ENCODE measurements at places on chromosomes 5 and 9. TPM values are rescaled to one million over a fixed set of nuclear protein-coding genes. Genes with fewer than 3 reads are reported as not detected.

CPEB4 gene
- 13.6 TPM for total RNA-seq

PRR16 gene
- 16.5 TPM for total RNA-seq

STOM gene
- total RNA-seq = 45.8 TPM

SURF1 gene
- 29.3 TPM for total RNA-seq

PCDHGA4 gene
- total RNA-seq = 0.17 TPM

OGN gene
- not detected for total RNA-seq

ANKDD1B gene
- not detected for total RNA-seq

FOXD4L5 gene
- 0.07 TPM for total RNA-seq

ACSL6 gene
- not detected for total RNA-seq

CCL21 gene
- not detected for total RNA-seq

FRMPD1 gene
- total RNA-seq = not detected

PRRC1 gene
- total RNA-seq = 84.7 TPM

- DNase-seq = no peak
Observed at GRCh38 chr5:3353561-3353960, 242.1 kb upstream of the IRX1 start.

- no peak for DNase-seq
Observed at GRCh38 chr5:52283221-52283620, 504.5 kb upstream of the ITGA1 start.

- DNase-seq = no peak
Observed at GRCh38 chr5:117411701-117412100, 837.1 kb upstream of the SEMA6A start.

- DNase-seq = peak; percentile 97
Observed at GRCh38 chr5:149959406-149960236, 937 bp upstream of the SLC26A2 start.

DNA sequence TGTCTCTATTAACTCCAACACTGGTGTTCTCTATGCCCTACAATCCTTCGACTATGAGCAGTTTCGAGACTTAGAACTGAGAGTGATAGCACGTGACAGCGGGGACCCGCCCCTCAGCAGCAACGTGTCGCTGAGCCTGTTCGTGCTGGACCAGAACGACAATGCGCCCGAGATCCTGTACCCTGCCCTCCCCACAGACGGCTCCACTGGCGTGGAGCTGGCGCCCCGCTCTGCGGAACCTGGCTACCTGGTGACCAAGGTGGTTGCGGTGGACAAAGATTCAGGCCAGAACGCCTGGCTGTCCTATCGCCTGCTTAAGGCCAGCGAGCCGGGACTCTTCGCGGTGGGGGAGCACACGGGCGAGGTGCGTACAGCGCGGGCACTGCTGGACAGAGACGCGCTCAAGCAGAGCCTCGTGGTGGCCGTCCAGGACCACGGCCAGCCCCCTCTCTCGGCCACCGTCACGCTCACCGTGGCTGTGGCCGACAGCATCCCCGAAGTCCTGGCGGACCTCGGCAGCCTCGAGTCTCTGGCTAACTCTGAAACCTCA is 2.0 kb downstream of the PCDHGA11 start:
- DNase-seq = no peak

GRCh38 chr9:127018935-127019334 is 103.5 kb downstream of the ANGPTL2 start:
- DNase-seq = no peak

GRCh38 chr9:107942291-107942690 is 452.7 kb upstream of the KLF4 start:
- peak; percentile 28 for DNase-seq

DNA sequence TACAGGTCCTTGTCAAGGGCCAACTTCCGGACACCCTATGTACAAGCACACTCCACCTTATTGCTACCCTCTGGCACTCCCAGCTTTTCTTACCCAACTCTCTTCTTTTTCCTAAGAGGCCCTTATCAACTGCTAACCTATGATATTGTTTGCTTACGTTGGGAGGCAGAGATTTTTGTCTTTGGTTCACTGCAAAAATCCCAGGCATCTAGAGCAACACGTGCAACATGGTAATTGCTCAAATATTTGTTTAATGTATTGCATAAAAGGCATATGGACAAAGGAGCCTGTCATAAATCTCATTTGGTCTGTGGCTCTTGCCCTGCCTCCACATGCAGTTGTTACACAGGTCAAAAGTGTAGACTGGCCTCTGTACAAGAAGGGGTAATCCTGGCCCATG is 35.8 kb upstream of the ATP10B start:
- no peak for DNase-seq

GRCh38 chr5:150058480-150059126 is 27.8 kb downstream of the CSF1R start:
- DNase-seq = peak; percentile 98

DNA sequence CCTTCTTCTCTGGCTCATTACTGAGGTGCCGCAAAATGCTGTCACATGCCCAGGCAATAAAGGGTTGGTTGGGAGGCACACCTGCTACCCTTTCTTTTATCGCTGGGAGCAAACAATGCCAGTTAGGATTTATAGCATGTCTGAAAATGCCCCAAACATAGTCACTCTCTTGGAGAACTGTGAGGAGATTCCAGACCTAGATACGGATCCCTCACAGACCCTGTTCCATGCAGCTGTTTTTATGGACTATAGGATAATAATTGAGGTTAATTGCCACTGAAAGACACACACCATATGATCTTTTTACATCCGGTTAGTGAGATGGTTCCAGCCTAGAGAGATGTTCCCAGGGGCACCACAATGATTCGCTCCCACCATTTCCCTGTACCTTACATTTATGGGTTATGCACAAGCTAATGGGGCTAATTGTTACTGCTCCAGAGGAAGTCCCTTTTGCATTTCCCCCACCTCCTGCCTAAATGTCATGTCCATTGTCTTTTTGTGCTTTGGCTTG is 318.1 kb downstream of the PIK3R1 start:
- peak; percentile 28 for DNase-seq

DNA sequence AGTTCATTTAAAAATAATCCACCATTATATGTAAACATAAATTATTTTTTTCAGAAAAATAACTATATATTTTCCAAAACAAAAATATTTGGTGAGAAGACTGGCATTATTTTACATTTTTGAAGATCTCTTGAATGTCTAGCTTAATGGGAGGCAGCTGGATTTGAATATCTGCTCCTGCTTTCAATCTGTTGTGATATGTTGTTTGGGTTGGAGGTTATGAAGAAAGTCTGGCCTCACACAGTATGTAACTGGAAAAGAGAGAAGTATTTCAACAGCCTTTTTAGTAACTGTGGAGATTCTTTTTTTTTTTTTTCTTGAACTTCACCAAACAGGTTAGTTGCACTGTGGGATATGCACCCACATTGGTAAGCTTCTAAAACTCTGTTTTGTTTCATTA is 84.7 kb upstream of the SLIT3 start:
- DNase-seq = no peak

GRCh38 chr5:112625689-112626438 is 111.8 kb upstream of the APC start:
- no peak for DNase-seq

GRCh38 chr9:128056887-128057723 is 10.0 kb downstream of the NAIF1 start:
- no peak for DNase-seq

DNA sequence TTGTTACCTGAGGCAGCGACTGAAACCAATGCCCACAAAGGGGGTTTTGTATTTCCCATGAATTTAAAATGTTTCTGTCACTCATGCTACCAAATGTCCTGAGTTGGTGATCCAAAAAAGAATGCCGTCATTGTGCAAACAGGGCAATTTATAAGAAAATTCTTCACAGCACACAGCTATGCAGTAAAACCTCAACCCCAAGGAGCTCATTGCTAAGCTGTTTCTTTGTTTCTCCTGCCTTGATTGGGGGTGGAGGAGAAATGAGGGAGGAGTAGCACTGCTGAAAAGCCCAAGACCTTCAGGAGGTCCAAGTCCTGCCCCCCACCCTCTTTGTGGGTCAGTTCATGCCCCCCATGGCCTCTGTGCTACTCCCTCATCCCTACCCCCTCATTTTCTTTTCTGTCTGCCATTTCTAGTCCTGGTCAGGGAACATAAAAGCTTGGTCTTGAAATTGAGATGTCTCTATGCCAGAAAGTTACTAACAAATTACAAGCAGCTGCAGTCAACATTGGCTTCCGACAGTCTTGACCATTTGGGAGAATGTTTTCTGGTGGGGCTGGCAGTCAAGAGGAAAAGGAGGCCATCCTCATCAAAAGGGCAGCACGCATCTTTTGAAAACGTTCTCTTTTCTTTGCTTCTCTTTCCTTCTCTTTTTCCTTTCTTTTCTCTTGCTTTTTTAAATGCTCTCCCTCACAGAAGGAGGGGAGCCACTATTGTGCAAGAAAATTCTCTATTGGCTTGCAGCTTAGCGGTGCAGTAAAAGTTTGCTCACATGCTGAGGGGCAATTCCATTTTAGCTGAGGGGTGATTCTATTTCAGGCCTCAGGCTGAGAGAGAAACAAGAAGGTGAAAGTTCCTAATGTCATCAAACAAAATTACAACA is 133.3 kb downstream of the GCNT1 start:
- peak; percentile 82 for DNase-seq

- DNase-seq = no peak
Observed at GRCh38 chr9:104774831-104775573, 11.1 kb downstream of the NIPSNAP3B start.

GRCh38 chr5:125202871-125203438 is 456.5 kb upstream of the ZNF608 start:
- no peak for DNase-seq

DNA sequence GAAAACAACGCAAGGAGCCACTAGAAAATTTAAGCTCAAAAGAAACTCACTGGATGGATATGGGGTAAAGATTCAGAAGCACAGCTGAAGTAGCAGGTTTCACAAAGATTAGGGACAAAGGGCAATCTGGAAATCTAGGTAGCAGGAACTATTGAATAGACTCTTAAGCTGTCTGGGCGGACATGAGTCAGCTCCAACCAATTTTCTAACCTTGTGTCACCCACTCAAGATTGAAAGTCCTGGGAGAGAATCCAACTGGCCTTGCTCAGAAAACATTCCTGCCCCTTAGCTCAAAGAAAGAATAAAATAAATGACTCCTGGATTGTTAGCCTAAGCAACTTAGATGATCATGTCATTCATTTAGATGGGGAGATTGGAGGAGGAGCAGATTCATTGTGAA is 69.2 kb downstream of the STK32A start:
- peak; percentile 95 for DNase-seq

DNA sequence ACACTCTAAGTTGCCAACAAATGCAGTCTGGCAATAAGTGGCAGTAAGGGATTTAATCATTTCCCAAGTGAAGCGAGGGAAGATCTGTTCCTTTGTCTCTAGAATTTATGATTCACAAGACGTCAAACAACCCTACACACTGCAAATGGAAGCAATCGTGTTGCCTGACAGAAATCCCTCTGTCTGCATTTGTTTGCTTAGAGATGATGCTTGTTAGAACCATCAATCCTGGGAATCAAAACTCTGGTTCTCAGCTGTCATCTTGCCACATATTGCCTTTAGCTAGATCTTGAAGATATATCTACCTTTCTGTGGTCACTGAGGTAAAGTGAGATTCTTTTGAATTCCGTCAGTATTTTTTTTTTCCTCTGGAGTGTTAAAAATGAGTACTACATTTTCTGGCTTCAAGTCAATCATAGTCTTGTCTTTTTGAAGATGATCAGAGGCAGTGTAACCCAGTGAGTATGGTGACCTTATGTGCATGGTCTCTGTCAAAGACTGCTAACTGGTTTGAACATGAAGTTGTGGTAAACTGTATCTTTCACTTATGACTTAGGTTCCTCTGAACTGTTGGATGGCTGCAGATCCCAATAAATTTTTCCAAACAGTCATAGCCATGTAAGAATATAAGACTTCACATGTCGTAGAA is 106.4 kb upstream of the STARD4 start:
- DNase-seq = peak; percentile 4

DNA sequence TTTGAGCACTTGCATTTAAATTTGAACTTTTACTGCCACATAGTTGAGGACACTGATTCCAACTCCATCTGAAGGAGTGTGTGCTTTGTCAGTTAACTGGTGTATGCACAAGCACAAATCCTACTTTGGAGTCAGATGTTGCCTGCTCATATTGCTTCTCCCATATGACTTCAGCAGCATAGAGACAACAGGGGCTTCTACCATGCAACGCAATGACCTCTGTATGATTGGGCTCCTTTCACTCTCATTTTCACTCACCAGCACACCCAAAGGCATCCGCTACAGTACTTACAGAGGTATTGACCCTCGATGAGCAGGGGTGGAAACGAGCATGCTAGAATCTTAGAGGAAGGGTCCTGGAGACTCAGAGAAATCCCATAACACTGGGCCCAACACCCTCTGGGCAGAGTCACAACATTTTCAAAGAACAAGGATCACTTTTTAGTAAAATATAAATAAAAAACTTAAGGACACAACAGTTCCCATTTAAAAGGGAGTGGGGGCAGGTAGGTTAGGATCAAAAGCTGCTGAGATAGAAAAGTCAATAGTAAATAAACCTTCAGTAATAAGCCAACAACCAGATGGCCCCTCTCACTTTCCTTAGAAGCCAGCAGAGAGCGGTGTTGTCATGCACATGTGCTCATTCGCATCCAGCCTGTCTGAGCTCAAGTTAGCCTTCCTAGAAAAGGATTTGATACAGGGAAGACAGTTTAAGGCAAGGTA is 203.8 kb downstream of the SNCAIP start:
- DNase-seq = peak; percentile 62

Data from M059J (cell line).